ENCODE measurements at places on chromosomes 5 and 9.
A peak's percentile ranks its signal among the peaks of the same experiment; 100 is the strongest.

DNA sequence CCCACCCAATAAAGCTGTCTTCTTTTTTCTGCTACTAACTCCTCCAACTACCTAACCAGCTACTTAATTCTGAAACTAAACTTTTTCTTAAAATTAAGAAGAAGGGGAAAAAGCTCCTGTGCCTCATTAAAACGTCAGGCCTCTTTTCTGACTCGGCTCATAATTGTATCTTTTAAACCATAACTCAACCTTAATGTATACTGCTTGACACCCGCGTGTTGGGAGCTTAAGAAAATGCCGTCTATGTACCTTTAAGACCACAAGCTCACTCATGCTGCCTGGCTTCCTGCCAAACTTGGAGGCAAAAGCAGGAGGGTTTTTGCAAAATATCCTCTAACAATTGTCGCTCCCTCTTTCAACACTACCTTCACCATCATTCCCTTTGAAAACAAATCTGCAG, 5.0 kb downstream of the EBF1 start:
- peak; percentile 94 for DNase-seq

DNA sequence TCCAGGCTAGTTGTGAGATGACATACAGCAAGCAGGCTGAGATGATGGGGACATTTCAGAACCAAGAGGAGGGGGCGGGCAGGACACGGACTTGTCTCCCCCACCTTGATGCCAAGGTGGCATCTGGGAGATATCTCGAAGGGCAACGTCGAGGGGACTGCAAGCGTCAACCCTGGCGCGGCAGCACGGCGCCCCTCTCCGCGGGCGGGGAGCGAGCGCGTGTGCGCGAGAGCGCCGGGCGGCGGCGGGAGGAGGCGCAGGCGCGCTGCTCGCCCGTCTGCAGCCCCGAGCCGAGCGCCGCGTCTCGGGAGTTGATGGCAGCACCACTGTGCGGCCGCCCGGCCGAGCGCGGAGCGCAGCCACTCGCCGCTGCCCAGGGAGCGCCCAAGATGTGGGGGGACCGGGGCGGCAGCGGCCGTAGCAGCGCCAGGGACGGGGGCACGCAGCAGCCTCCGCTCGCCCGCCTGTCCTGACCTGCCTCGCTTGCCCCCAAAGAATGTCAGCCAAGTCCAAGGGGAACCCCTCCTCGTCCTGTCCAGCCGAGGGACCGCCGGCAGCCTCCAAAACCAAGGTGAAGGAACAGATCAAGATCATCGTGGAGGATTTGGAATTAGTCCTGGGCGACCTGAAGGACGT, at the start of gene PRR16:
Gene PRR16, plus strand, starts transcription at position 310 of the 636 bp plus-strand sequence.
- peak; percentile 70 for DNase-seq

- no peak for DNase-seq
Measured at GRCh38 chr5:16936989-16937438, 926 bp upstream of the MYO10 start.

DNA sequence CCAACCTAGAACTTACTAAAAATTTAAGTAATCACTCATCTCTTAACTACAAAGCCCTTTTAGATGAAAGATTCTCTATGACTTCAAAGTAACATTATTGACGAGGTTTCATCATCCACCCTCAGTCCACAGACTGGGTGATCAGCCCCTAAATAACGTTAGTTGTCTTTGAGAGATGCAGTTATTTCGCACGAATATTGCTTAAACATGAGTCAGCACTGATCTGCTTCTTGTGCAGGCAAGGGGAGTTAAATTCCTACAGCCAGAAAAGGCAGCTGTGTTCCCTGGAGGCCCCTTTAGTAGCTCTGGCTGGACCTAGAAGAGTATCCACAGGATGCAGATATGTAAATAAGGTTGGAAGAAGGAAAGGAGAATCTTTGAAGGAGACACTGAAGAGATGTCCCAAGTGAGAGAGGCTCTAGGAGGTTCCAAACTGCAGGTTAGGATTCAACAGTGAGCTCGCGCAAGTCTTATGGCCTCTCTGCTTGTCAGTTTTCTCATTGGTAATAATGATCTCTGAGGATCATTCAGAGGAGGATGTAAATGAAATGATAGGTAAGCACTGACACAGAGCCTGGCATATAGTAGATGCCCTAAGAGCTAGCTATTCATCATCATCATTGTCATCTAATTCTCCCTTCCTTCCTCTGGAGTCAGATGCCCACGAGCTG, 122.2 kb upstream of the MAN2A1 start:
- peak; percentile 92 for DNase-seq

DNA sequence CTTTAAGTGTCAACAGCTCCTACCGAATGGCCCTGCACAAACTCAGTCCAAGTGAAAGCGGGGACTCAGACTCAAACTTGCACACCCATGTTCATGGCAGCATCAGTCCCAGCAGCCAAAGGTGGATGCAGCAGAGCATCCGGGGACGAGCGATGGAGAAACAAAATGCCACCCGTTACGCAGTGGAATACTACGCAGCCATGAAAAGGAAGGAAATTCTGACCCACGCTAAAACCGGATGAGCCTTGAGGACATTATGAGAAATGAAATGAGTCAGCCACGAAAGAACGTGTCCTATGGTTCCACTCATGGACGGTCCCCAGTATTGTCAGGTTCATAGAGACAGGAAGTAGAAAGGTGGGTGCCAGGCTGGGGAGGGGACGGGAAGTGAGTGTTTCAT, 48.6 kb upstream of the NOTCH1 start:
- no peak for DNase-seq

- DNase-seq, result no peak
Measured at GRCh38 chr9:101448680-101449070, 13.1 kb upstream of the ALDOB start.

DNA sequence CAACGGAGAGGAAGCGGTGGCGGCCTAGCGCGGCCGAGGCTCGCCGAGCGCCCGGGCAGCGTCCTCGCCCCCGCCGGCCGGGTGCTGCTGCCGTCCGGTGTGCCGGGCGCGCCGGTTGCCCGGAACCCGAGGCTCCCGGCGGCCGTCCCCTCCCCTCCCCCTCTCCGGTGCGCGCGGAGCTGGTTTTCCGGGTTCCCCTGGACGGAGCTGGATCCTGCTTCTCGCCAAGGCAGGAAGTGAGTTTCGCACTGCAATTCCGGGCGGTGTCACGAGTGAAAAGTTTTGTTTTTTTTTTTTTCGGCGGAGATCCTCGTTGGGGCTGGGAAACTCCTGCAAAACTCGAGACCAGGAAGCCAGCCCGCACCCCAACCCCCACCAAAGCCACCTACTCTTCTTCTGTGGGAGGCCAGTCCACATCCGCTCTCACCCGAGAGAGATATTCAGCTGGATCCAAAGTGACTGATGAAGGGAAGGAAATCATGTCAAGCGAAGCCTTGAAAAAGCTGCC, at the start of gene ERBIN:
Gene ERBIN, plus strand, starts transcription at position 300 of the 508 bp plus-strand sequence. CDS start 66,144 bp downstream, outside the sequence.
- DNase-seq, result peak; percentile 80

GRCh38 chr9:32376285-32376684, 8.2 kb upstream of the ACO1 start:
- DNase-seq, result peak; percentile 40

DNA sequence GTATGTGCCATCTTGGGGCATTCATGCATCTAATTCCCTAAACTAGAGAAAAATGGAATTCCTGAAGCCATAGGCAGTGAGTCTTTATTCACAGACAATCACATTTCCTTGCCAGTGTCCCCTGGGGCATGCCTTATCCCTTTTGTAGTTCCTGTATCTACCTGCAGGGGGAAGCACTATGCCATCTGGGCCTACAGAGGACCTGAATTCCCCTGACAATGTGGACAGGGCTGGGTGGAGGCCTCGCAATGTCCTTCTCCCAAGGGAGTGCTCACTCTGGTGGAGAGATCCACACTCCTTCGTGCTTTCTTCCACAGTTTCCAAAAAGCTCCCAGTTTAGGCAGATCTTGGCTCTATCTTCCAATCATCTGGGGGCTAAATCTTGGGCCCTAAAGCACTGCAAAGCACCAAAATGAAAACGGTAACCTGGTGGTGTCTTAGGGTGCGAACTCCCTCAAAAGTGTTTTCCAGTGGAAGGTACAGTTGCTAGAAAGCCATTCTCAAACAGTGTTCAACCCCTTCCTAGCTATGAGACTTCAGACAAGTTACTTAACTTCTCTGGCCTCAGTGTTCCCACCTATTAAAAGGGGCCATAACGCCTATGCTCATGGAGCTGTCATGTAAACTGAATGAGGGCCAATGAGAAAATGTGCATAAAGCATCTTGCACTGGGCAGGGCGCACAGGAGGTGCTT, 17.5 kb downstream of the WHRN start:
- DNase-seq, result peak; percentile 73

Data from fibroblast of upper back skin (primary cell).